Bronchus fibroblast of lung (primary cell): ENCODE measurements at places on chromosomes 1 and 21. TPM values are rescaled to one million over a fixed set of nuclear protein-coding genes. Genes with fewer than 3 reads are reported as not detected.

DHDDS gene
- 40.7 and 48.6 TPM in 2 replicates for total RNA-seq

B3GALT5 gene
- total RNA-seq, result under 0.01 TPM in 2 replicates

KRTAP21-3 gene
- not detected in 2 replicates for total RNA-seq

KRTAP13-2 gene
- not detected in 2 replicates for total RNA-seq
